ENCODE measurements at places on chromosomes 2 and 18.

DNA sequence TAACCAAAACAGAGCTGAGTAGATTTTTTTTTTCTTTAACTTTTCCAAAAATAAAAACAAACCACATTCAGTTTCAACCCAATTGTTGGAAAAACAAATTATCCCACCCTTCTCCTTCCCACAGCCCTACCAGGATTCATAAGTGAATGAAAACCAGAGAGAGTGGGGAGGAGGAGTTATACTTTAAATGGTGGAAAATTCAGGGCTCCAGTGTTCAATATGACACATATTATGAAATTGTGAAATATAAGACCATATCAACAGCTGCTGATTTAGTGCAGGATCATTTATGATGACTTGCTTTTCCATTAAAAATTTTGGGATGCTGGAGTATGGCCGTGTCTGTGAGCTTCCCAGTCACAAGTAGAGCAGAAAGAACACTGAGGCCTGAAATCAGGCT is 26.7 kb downstream of the COLEC12 start:
- no peak for DNase-seq

- DNase-seq = no peak
Observed at GRCh38 chr2:109526442-109526970, 87.3 kb downstream of the SEPTIN10 start.

DNA sequence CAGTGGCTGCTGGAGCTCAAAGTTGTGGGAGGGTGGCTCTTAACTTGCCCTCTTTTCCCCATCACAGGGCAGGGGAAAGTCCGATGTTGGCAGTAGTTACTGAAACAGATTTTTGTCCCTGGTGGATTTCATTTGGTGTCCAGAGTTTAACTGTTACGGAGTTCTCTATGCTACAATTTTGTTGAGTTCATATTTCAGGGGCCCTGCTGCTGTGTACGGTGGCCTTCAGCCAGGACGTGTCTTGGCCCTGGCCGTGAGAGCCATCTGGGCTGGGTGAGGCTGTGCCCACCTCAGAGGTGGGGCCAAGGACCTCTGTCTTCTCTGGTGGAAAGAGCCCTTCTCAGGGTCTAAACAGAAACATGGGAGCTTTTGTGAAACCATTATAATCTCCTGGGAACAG is 67.4 kb downstream of the SH3YL1 start:
- DNase-seq = no peak

- no peak for DNase-seq
Observed at GRCh38 chr2:23423873-23424680, 39.1 kb downstream of the KLHL29 start.

DNA sequence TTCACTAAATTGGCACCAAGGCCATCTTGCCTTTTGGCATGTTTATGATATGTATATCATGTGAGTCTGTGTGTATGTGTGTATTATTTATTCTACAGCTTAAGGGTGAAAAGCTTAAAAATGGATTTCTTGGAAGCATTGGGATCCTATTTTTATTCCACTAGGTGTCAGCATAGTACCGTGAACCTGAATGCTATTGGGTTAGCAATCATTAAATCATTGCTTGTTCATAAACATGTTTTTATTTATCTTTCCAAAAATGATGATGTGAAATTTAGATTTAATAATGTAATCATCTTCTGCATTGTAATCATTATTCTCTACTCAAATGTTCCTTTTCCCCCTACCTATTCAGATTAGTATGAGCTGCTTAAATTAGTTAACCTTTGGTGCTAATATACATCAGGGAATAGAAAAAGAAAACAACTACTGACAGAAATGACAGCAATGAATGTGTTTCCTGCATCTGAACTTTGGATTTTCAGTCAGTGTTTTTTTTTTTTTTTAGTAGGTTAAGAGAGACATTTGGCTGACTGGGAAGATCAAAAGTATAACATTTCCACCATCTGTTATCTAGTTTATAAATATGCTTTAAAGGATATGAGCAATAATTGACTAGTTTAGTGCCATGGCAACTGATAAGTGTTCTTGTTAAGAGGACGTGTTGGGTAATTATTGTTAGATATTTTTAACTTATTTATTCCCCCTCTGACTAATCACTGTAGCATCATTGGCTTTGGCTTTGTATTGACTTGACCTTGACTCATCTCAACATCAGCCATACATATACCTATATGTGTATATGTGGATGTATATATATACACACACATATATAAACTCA is 14.1 kb upstream of the ZSWIM2 start:
- DNase-seq = no peak

- DNase-seq = no peak
Observed at GRCh38 chr2:47602996-47603395, 179.9 kb upstream of the MSH6 start.

DNA sequence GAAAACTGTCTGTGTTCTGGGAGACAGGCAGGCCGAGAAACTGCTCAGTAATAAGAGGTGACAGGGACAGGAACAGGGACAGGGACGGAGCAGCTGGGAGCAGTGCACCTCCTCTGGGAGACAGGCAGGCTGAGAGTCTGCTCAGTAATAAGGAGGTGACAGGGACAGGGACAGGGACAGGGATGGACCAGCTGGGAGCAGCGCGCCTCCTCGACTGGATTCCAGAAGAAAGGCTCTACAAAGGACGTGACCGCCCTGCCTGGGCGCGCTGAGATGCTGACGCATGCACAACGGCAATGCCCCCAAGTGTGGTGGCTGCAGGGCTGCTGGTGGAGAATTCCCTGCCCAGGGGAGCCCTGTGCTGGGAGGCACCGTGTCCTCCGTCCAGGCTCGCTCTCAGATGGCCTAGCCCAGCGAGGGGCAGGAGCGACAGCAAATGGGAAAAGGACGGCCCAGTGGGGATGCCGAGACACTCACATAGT is 44.2 kb upstream of the PXDN start:
- DNase-seq = no peak

GRCh38 chr18:62755946-62756345 is 40.6 kb downstream of the PHLPP1 start:
- no peak for DNase-seq

DNA sequence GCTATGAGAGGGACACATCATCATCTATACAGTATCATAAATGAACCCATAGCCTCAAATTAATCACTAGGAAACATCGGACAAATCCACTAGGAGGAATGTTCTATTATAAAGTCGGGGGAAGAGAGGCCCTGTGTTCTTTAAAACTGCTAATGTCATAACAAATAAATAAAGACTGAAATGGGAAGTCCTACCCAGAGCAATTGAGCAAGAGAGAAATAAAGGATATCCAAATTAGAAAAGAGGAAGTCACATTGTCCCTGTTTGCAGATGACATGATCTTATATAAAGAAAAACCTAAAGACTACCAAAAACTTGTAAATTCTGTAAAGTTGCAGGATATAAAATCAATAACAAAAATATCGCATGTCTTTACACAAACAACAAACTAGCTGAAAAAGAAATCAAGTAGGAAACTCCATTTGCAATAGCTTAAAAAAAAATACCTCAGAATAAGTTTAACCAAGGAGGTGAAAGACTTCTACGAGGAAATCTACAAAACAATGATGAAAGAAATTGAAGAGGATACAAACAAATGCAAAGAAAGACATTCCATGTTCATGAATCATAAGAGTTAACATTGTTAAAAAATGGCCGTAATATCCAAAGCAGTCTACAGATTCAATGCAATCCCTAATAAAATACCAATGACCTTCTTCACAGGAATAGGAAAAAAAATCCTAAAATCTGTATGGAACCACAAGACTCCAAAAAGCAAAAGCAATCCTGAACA is 30.6 kb downstream of the RTN4 start:
- no peak for DNase-seq

GRCh38 chr18:9117980-9118841 is 15.7 kb downstream of the NDUFV2 start:
- DNase-seq = no peak

- no peak for DNase-seq
Observed at GRCh38 chr18:53906681-53907080, 317.8 kb downstream of the MBD2 start.

DNA sequence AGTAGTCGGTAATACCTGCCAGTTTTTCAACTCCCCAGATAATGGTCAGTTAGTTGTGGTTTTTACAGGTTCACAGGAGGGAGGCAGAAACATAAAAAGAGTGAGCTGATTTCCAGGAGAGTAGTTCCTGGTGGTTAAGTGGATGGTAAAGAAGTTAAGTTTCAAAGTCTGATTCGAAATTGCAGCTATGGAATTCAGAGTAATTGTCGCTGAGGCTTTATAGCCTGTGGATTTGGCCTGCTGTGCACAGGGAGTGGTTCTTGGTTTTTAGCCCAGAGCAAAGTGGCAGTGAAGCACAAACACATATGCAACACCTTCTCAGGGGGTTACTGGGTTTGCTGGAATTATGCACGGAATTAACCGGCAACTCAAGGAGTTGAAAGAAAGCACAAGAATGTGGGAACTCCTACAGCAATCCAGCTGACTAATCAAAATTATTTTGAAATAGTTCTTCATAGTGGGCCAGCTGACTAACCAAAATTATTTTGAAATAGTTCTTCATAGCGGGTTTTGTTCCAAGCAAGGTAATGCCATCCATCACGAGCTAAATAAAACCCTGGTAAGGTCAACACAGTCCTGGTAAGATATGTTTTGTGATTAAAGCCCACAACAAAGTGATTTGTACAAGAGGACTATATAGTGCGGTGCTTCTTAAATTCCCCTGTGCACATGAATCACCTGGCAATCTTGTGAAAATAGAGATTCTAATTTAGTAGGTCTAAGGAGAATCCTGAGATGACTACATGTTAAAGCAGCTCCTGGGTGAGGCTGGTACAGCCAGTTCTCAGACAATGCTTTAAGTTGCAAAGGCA is 94.4 kb downstream of the SGPP2 start:
- no peak for DNase-seq

DNA sequence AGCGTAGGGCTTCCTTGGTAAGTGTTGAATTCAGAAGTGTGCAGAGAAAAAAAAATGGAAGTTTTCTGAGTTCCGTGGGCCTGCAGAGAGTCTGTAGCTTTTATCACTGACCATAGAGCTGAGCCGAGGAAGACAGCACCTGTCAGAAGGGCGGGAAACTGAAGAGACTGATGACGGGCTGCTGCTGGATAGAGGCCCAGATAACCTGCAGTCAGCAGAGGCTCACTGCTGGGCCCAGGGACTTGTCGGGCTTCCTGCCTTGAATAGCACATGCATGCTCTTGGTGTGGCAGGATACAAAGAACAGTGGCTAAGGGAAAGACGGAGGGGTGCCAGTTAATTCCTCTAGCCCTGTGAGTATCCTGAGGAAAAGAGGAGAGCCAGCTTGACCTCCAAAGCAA is 166.4 kb downstream of the MGAT5 start:
- no peak for DNase-seq

GRCh38 chr2:15909157-15909556 is 31.2 kb upstream of the MYCN start:
- no peak for DNase-seq

- DNase-seq = no peak
Observed at GRCh38 chr18:31447530-31448191, at the start of gene DSG3. Gene DSG3 (plus strand): TSS chr18:31447741. CDS start chr18:31447878, 137 bp downstream.

GRCh38 chr2:20609349-20609994 is 41.4 kb downstream of the HS1BP3 start:
- DNase-seq = no peak

DNA sequence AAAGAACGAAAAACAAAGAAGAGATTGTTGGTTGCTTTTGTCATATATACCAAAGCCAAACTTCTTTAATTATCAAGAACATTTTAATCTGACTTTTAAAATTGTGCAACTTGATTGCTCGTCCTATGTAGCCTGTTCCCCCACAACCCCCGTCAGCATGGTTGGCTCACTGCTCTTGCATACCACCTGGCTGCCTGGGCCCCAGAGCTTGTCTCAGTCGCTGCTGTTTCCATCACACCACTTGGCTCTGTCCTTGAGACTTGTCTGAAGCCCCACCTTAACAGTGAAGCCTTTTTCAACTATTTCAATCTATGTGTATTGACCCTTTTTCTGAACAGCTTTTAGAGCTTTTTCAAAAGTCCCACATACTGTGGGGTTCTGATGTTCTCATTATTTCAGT is 270.8 kb downstream of the ZNF407 start:
- no peak for DNase-seq

DNA sequence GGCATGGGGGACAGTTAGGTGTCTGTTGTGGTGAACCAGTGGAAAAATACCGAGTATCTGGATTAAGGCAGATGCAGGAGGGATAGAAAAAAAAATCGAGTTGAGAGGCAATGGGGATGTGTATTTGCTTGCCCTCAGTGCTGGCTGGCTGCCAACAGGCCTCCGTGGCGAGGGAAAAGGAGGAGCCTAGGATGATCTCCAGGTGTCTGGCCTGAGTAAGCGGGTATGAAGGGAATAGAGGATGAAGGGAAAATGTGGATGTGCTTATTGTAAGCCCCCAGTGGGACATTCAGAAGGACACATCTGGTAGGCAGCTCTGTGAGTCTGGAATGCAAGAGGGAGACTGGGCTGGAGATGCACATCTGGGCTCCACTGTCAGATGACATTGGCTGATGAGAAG is 22.8 kb downstream of the KCNS3 start:
- DNase-seq = no peak

- DNase-seq = no peak
Observed at GRCh38 chr2:142599504-142599903, 278.0 kb upstream of the KYNU start.

- DNase-seq = no peak
Observed at GRCh38 chr18:76621782-76622495, 126.9 kb upstream of the ZNF516 start.

DNA sequence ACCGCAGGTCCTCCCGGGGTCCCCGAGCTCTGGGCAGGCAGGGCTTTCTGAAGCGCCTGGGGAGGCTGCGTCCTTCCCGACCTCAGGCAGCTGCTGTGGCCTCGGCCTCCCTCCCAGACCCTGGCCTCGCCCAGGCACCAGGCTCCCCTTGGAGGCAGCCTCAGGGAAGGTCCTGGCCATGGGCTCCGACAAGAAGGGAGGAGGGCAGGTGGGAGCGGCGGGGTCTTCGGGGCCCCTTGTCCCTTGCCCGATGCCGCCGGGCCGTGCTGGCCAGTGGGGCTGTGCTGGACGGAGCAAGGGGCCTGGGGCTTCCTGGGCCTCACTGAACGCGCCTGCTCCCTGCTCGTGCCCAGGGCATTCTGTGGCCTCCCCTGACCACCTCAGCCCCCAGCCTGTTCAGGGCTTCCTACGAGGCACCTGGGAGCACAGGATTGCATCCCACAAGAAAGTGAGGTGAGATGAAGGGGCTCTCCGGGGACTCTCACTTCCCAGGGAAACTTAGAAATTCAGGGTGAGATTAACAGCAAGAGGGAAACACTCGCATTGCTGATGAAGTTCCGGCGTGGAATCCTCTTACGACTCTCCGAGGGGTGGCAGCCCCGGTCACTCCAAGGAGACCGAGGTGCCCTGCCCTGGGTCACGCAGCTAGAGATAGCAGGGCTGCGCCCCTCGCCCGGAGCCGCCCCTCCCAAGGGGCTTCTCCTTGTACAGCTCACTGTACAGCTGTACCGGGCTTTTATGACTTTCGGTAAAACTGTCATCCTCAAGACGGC is 778 bp downstream of the MFSD2B start:
- DNase-seq = no peak
